Dorsolateral prefrontal cortex (tissue), 122 donors: ENCODE measurements at places on chromosomes 7 and 10. TPM values are rescaled to one million over a fixed set of nuclear protein-coding genes. Genes with fewer than 3 reads are reported as not detected.

Gene SERPINE1
- total RNA-seq = 3.7 TPM

Gene CDH23
- total RNA-seq = 10.3 TPM

GRCh38 chr7:270351-270983 is 19.5 kb upstream of the FOXL3 start:
- no peak for DNase-seq

DNA sequence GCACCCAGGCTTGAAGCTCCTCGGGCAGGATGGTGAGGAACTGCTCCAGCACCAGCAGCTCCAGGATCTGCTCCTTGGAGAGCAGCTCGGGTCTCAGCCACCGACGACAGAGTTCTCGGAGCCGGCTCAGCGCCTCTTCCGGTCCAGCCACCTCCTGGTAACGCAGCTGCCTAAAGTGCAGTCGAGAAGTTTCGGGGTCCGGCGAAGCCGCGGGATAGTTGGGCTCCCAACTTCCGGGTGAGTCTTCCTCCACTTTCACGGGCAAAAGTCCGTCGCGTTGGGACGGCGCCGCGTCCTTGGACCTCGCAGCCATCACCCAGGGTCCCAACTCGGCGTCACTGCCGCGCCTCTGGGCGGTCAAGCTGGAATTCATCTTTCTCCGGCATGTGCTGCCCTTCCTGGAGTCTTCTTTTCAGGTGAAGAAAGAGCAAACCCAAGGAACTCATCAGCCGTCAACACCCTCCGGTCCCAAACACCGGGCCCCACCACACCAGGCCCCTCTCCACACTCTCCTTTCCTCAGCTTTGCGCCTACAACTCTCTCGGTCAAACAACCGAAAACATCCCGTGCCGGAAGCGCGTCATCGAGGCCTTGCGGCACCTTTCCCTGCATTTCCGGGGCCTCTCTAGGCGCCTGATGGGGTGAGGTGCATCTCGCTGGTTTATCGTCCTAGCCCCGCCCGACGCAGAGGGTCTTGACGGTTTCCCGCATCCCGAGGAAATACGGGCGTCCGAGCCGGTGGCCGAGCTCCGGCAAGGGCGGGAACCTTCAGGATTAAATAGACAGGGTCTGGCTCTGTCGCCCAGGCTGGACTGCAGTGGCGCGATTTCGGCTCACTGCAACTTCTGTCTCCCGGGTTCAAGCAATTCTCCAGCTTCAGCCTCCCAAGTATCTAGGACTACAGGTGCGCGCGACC is at the start of gene ZNF394:
ZNF394 (minus strand) TSS at position 561 of the 916 bp plus-strand sequence; CDS start at position 373, 188 bp downstream.
- peak; percentile 93 for DNase-seq

Gene UNCX
- not detected for total RNA-seq

GRCh38 chr10:69800109-69800508 is 1.6 kb upstream of the COL13A1 start:
- no peak for DNase-seq

DNA sequence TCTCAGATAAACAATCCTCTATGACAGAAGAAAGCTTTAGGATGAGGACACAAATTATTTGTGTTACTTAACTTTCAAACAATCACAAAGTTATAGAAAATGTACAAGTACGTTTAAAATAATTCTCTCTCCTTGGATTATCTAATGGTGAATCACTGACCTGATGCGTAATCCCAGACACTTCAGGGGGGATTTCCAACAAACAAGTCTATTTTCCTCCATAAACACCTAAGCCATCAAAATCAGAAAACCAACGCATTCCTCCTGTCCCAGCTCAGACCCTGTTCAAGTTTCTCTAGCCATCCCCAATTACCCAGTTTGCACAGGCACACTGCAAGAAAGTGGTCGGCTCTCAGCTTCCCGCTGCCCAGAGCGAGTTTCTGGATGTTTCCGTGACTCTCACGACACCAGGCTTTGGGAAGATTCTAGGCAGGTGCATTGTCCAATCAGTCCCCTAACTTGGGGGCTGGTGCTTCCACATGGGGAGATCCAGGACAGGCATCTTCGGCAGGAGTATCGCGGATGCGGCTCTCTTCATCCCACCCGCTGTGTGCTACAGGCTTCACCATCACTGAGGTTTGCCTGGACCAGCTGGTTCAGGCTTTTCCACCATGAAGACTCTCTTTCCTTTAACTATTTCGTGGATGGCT is 200.0 kb downstream of the ZMYND11 start:
- no peak for DNase-seq

DNA sequence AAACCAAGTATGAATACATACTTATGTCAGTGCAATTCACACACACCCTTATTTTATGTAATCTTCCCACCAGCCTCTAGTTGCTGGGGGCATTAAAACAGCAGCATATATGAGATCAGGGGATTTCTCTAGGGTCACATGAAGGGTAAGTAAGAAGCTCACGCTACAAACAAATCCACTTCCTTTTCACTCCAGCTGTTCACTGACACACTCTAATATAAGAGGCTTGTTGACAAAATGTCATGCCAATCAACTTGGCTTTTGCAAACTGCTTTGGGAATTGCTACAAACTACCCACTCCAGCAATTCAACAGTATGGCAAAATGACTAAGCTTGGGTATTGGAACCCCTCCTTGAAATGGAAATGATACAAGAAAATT is 10.3 kb downstream of the FAM3C start:
- no peak for DNase-seq
